Left renal pelvis (tissue), 4 donors: ENCODE measurements at places on chromosomes 5 and 9. TPM values are rescaled to one million over a fixed set of nuclear protein-coding genes. Genes with fewer than 3 reads are reported as not detected.

Gene NR4A3
- polyA plus RNA-seq: 1.4 TPM

Gene TRIM41
- 39.0 TPM for polyA plus RNA-seq

- DNase-seq: no peak
These were observed 33.8 kb upstream of the ORM1 start for GRCh38 chr9:114289106-114289505.

DNA sequence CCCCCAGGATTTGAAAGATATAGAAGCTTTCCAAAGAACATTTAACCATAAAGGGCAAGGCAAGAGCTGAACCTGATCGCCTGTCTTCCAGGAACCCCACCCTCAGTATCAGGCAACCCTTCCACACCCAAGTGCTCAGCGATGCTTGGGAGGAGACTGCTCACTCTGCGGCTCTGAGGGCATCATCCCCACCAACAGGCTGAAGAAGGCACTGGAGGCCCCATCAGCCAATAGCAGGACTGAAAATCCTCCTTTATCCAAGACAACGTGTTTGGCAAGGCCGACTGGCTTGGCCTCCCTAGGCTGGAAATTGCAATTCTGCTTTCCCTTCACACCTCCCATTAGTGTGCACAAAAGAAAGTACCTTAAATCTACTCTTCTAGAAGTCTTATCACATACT lies 1.4 kb upstream of the PPP2CA start:
- DNase-seq: no peak

DNA sequence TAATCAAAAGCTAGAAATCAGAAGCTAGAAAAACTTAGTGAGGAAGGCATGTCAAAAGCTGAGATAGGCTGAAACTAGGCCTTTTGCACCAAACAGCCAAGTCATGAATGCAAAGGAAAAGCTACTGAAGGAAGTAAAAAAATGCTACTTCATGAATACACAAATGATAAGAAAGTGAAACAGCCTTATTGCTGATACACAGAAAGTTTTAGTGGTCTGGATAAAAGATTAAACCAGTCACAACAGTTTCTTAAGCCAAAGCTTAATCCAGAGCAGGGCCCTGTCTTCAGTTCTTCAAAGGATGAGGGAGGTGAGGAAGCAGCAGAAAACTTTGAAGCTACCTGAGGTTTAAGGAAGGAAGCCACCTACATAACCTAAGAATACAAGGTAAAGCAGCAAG lies 102.5 kb upstream of the SH3GL2 start:
- DNase-seq: no peak

DNA sequence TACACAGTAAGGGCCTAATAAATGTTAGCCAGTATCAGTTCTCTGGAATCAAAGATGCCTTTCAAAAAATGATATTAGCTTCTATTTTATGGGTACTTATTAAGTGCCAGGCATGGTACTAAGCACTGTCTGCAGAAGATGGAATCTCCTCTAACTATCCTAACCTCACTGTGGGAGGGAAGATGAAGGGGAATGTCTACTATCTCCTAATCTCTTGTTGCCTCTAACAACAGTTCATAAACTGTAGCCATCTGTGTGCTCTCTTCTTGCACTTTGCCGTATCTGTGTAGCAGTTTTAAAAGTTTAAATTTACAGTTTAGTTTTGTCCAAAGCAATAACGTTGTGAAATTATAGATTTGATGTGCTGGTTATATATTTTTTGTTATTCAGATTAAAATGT lies 99.6 kb upstream of the CCDC112 start:
- DNase-seq: no peak

DNA sequence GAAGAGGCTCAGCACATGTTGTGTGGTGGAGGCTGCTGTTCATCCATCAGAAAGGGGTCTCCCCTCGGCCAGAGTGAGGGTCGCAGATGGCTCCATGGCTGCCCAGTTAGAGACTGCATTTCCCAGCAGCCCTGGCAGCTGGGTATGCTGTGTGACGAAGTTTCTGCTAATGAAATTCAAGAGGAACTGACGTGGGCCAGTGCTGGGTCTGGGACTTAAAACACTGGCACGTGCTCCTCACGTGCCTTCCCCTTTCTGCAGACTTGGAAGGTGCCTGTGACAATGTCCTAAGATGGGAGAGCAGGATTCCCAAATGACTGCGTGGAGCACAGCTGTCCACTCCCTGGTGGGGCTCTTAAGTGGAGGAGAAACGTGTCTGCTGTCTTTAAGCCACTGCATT lies 114.5 kb upstream of the RAPGEF1 start:
- no peak for DNase-seq

- peak; percentile 27 for DNase-seq
These were observed 773.4 kb downstream of the BRINP1 start for GRCh38 chr9:118595719-118596305.

DNA sequence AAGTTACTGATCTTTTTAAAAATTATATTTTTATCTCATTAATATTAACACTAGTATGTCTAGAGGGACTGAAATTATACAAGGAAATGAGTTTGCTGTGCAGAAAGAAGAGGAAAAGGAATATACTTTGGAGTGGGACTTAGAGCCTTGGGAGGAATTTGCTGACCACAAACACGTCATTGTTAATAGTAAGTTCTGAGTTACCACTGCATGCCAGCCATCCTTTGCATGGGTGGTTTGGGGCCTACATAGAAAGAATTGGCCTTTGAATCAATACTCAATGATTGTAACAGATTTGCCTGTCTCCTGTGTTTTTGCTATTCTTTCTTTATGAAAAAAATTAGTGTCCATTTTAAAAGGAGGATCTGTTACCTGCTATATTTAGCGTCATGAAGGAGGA lies 232.6 kb upstream of the TNC start:
- DNase-seq: no peak

- no peak for DNase-seq
These were observed 5.7 kb downstream of the TBCA start for GRCh38 chr5:77770293-77771005.
